ENCODE measurements at places on chromosomes 5 and 9. TPM values are rescaled to one million over a fixed set of nuclear protein-coding genes. Genes with fewer than 3 reads are reported as not detected.
A peak's percentile ranks its signal among the peaks of the same experiment; 100 is the strongest.

- no peaks in the 10 kb centered on the region for H3K27me3 ChIP-seq
- H3K36me3 ChIP-seq: no peaks in the 10 kb centered on the region
- no peak overlapping the region for H3K27ac ChIP-seq
- peak; percentile 75 for DNase-seq
- H3K4me3 ChIP-seq: no peak overlapping the region
- peaks cover 6% of the 10 kb centered on the region for H3K4me1 ChIP-seq
These were observed 184.3 kb downstream of the TSSK1B start for GRCh38 chr5:113250341-113250953.

Gene TOR2A
- 8.8 TPM for total RNA-seq

Gene CDH9
- total RNA-seq: not detected

GRCh38 chr5:152113401-152113800 is 188.8 kb upstream of the GLRA1 start:
- no peaks in the 10 kb centered on the region for H3K27me3 ChIP-seq
- H3K4me1 ChIP-seq: peaks cover 6% of the 10 kb centered on the region
- H3K4me3 ChIP-seq: no peak overlapping the region
- no peak overlapping the region for H3K27ac ChIP-seq

Gene FAM169A
- 2.8 TPM for total RNA-seq

DNA sequence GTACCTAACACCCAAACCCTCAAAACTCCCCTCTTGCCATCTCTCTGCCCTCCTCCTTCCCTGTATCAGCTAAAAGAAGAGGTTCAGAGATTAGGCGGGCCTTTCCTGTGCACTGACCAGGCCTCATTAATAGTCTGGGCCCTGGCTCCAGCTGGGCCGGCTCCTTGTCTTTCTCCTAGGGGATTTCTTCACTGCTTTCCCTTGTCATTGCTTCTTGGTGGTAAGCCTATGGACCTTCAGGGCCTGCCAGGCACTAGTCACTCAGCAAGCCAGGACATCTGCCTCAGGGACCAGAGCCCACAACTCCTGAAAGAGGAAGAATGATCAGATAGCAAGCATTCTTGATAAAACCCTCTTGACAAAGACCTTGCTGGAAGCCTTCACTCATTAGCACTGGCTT is 50.9 kb downstream of the MRRF start:
- H3K4me1 ChIP-seq: no peaks in the 10 kb centered on the region
- no peak for DNase-seq
- no peaks in the 10 kb centered on the region for H3K27me3 ChIP-seq
- H3K36me3 ChIP-seq: peaks cover 15% of the 10 kb centered on the region
- no peak overlapping the region for H3K27ac ChIP-seq
- H3K4me3 ChIP-seq: no peak overlapping the region

GRCh38 chr9:87606841-87607521 is 109.3 kb downstream of the DAPK1 start:
- H3K27ac ChIP-seq: no peak overlapping the region
- peaks cover 20% of the 10 kb centered on the region for H3K4me1 ChIP-seq
- H3K4me3 ChIP-seq: no peak overlapping the region
- H3K27me3 ChIP-seq: no peaks in the 10 kb centered on the region
- peaks cover 34% of the 10 kb centered on the region for H3K36me3 ChIP-seq

DNA sequence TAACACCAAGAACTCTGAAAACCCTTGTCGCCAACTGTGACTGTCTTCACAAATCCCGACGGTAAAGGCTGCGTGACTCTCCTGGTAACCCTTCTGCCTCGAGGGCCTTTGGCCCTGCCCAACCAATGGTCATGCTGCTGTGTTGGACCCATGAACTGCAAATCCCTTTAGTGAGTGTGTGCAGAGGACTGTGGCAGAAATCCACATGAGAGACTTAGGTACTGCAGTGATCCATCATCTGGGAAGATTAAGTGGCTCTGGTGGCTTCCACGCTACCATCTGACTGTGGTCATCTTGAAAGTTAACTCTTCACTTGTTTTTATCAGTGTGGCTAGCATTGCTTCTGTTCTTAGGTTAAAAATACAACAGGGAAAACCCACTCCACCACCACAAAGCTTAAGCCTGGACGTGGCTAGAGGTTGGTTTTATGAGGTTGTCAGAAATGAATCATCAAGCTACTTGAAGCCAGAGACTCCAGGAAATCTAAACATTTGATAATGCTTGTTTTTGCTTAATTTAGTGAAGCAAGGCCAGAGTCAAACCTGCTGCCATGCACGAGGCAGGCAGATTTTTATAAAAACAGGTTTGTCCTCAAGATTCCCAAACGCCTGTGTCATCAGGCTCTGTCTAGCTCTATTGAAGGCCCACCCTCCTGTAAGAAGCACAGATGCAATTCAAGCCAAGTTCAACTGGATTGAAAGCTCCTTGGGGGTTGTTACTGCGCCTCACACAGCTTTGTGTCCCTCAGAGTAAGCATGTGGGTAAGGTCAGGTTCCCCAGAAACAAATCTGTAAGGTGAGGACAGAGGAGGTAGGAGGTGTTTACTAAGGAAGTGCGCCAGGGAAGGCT is 52.7 kb upstream of the ERCC6L2 start:
- no peaks in the 10 kb centered on the region for H3K4me1 ChIP-seq
- no peak overlapping the region for H3K4me3 ChIP-seq
- no peaks in the 10 kb centered on the region for H3K27me3 ChIP-seq
